ENCODE measurements at places on chromosomes 7 and 10. TPM values are rescaled to one million over a fixed set of nuclear protein-coding genes. Genes with fewer than 3 reads are reported as not detected.

DNA sequence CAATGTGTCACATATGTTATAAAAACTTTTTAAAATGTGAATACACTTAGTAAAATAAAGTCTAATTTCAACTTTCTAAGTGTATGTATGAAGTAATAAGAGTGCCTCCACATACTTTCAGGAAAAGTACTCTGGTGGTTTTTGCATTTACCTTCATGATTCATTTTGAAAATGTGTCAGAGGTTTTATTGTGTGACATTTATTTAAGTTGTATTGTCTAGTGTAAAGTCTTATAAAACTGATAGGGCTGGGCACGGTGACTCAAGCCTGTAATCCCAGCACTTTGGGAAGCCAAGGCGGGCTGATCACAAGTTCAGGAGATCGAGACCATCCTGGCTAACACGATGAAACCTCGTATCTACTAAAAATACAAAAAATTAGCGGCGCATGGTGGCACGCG is 226.5 kb downstream of the ITGB1 start:
- no peaks in the 10 kb centered on the region for H3K36me3 ChIP-seq
- no peak overlapping the region for H3K27ac ChIP-seq
- H3K4me1 ChIP-seq = no peaks in the 10 kb centered on the region
- no peak overlapping the region for H3K4me3 ChIP-seq
- DNase-seq = no peak
- no peaks in the 10 kb centered on the region for H3K27me3 ChIP-seq

DNA sequence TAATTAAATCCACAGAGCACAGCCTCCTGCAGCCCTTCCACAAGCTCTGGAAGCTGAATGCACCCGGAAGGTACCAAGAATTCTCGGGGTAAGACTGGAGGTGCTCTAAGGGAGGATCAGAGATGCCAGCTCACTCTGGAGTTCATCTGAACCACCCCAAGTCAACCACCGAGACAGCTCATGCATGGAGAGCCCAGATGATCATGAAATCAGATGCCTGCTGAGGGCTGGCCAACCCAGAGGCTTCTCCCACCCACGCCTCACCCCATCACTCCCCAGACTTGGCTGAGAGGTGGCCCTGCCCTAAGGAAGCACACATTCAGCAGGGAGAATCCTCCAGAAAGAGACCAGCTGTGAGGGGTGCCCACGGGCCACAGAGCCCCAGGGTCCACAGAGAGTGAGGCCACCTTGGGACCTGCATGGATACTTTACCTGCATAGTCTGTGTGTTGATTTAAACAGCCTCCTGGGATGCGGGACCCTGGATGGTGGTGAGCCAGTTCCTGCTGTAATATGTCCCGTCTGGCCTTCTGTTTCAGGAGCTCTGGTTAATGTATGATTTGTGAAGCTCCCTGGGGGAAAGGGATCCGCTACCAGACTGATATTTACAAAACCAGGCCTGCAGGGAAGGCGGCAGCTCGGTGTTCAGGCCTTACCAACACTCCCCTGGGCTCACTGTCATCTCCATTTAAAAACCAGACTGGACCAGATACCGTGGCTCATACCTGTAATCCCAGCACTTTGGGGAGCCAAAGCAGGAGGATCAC is 64.9 kb downstream of the INSIG1 start:
- no peaks in the 10 kb centered on the region for H3K36me3 ChIP-seq
- H3K4me3 ChIP-seq = no peak overlapping the region
- H3K4me1 ChIP-seq = peaks cover 4% of the 10 kb centered on the region
- no peak for DNase-seq
- H3K27ac ChIP-seq = no peak overlapping the region

- no peak for DNase-seq
- H3K27ac ChIP-seq = peak overlapping the region; percentile 80
- peaks cover 15% of the 10 kb centered on the region for H3K4me1 ChIP-seq
- H3K4me3 ChIP-seq = no peak overlapping the region
Observed at GRCh38 chr10:15322356-15322755, 48.7 kb downstream of the FAM171A1 start.

- no peak overlapping the region for H3K27ac ChIP-seq
- peak; percentile 82 for DNase-seq
- no peak overlapping the region for H3K4me3 ChIP-seq
- no peaks in the 10 kb centered on the region for H3K36me3 ChIP-seq
- peaks cover 39% of the 10 kb centered on the region for H3K27me3 ChIP-seq
Observed at GRCh38 chr10:78959924-78960285, 108.9 kb upstream of the ZMIZ1 start.

DNA sequence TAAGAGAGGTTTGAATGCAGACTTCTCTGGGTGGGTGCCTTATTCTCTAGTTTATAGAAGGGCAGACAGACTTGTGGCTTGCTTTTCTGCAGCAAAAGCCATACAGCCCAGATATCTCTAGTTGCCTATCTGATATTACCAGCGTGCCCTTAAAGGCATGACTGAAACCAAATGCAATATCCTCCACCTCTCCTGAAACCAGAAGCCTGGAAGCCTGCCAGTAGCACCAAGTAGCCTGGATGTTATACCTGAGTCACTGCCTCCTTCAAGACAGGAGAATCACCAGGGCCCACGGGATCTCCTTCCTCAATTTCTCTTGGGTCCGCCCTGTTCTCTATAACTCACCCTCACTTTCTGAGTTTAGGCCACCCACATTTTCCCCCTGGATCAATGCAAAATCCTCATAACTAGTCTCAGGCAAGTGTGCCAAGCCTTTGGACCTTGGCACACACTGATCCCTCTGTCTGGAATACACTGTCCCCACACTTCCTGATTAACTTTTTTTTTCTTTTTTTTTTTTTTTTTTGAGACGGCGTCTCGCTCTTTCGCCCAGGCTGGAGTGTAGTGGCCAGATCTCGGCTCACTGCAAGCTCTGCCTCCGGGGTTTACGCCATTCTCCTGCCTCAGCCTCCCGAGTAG is 638.4 kb downstream of the GALNT17 start:
- DNase-seq = no peak
- no peak overlapping the region for H3K27ac ChIP-seq
- H3K36me3 ChIP-seq = no peaks in the 10 kb centered on the region
- no peak overlapping the region for H3K4me3 ChIP-seq
- no peaks in the 10 kb centered on the region for H3K4me1 ChIP-seq

PTEN gene
- 81.7 TPM for total RNA-seq

LAMTOR4 gene
- total RNA-seq = 97.1 TPM
